NCI-H1694 (cell line): ENCODE measurements at places on chromosomes 4 and X.
A peak's percentile ranks its signal among the peaks of the same experiment; 100 is the strongest.

DNA sequence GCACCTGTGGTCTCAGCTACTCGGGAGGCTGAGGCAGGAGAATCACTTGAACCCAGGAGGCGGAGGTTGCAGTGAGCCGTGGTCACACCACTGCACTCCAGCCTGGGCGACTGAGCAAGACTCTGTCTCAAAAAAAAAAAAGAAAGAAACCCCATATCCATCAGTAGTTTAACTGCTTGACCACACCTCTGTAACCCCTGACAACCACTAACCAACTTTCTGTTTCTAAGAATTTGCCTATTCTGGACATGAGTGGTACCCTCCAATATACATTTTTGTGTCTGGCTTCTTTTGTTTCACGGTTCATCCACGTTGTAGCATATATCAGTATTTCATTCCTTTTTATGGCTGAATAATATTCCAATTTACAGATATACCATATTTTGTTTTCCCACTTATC lies 9.1 kb downstream of the PPAT start:
- DNase-seq: no peak

DNA sequence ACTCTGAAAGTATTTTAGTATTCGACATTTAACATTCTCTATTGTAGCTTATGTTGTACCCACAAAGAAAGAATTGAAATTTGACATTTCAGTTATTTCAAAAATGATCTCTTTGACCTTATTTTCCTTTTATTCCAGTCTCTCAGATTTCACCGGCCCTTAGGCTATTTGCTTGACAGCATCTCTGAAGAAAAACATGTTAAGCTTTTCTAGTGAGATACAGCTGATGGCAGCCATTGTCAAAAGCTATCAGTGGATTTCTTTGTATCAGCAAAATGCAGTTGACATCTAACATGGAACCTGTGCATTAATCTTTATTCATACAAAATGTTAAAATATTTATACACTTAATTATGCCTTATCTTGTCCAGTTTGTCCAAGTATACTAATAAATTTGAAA lies 16.7 kb downstream of the ZAR1 start:
- DNase-seq: no peak

- no peak for DNase-seq
Observed at GRCh38 chr4:108636246-108636645, 14.2 kb upstream of the OSTC start.

- DNase-seq: no peak
Observed at GRCh38 chr4:112403101-112403945, 106.2 kb downstream of the ALPK1 start.

GRCh38 chrX:19805046-19805690 lies 82.2 kb downstream of the SH3KBP1 start:
- DNase-seq: no peak

GRCh38 chr4:78057600-78058550 lies 752 bp downstream of the FRAS1 start:
- no peak for DNase-seq

- DNase-seq: no peak
Observed at GRCh38 chrX:3950373-3950772, 236.9 kb upstream of the PRKX start.

DNA sequence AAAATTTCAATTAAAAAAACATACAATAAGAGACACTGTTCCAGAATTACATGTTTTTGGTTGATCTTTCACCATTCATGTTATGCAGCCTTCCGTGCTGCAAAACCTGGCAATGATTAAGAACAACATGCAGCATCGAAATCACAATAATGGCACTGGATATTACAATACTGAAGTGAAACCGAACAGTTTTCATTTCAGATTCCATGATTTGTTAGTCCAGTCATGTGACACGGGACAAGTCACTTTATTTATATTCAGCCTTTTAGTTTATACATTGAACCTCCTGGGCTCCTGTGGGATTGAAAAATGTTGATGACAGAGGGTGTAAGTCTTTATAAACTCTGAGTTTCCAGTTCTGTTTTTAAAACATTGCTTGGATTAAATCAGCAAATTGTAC lies 142.5 kb upstream of the TTC29 start:
- no peak for DNase-seq

- no peak for DNase-seq
Observed at GRCh38 chrX:29143756-29144155, 556.5 kb downstream of the IL1RAPL1 start.

DNA sequence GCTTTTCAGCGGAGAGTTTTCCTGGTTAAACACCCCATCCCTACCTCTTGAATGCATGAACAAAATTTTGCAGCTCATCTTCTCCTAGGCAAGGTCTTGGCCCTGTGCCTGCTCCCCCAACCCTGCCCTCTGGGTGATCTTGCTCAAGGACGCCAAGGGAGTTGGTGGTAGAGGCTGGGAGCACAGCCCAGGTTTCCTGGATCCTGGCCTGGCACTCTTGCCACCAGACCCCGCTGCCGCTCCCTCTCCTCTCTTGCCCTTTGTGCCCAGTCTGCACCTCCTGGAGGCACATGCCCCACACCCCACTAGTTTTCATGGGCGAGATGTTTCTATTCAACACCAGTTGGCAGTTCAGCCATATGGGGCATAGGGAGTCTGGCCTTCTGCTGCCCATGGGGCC lies 37.3 kb downstream of the TSC22D3 start:
- no peak for DNase-seq

DNA sequence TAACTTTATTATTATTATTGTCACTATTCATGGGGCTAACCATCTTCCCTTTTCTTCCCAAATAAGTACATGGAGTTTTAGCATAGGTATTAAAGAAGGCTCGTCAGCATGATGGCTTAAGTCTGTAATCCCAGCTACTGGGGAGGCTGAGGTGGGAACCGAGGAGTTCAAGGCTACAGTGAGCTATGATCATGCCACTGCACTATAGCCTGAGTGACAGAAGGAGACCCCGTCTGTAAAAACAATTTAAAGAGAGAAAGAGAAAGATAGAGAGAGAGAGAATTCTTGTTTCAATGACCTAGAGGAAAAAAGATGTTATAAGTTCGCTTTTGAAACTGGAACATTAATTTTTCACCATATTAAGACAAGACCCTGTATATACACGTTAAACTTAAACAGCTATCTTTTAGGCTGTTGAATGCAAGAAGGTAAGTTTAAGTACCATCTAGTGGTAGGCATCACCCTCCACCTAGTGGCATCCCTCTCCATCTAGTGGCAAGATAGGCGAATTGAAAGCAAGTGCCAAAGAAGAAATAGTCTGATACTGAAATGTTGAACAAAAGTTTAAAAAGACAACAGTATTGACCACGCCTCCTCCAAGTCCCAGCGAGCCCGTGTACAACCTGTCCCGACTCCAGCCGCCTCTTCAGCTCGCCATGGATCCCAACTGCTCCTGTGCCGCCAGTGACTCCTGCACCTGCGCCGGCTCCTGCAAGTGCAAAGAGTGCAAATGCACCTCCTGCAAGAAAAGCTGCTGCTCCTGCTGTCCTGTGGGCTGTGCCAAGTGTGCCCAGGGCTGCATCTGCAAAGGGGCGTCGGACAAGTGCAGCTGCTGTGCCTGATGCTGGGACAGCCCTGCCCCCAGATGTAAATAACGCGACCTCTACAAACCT lies 26.0 kb upstream of the YTHDC1 start:
- DNase-seq: peak; percentile 1

- no peak for DNase-seq
Observed at GRCh38 chrX:153874366-153875125, 11.4 kb downstream of the L1CAM start.

DNA sequence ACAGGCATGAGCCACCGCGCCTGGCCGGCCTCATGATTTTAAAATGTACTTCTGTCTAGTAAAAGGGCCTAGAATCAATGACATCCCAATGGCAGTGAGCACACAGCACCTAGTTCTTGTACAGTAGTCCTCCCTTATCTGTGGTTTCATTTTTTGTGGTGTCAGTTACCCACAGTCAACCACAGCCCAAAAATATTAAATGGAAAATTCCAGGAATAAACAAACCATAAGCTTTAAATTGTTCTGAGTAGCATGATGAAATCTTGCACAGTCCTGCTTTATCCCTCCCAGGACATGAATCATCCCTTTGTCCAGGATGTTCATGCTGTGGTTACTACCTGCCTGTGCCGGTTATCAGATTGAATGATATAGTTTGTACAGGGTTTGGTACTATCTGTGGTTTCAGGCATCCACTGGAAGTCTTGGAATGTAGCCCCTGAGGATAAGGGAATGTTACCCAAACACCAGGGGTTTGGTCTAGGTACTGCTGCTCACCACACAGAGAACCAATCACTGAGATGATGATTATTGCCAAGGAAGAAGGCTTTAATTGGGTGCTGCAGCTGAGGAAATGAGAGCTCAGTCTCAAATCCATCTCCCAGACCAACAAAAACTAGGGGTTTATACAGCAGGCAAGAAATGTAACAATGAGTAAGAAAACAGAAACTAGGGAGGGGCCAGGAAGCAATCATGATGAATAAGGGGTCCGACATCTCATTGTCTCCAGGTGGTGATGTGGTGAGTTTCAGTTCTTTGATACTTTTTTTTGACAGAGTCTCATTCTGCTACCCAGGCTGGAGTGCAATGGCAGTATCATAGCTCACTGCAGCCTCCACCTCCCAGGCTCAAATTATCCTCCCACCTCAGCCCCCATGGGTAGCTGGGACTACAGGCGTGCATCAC lies 16.2 kb upstream of the FHL1 start:
- DNase-seq: no peak

DNA sequence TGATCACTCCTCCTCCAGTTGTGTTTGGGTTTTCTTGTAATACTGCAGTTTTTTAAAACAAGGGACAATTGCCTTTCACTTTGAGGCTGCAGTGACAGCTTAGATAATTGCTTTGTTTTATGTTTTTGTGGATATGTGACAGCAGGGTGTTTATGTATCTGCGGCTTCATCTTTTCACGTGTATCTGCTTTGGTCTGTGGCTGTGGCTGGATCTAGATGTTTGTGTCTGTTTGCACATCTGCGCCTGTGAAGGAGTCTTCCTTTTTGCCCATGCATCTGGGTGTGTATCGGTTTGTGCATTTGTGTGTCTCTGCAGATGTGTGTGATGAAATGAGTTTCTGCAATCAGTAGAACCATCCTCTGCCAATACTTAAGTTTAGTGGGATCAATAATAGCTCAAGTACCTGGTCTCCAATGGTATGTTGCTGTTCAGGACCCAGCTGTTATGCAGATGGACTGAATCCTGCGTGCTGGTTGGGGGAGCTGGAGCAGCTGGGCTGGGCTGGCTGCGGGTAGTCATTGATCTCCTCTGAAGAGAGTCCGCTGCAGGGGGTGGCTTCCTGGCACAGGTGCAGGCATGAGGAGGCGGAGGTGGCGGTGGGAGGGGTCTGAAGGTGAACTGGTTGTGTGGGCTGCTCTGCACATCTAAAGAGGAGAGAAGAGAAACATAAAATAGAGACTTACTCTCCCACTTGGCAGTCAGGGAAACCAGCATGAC lies 390.3 kb downstream of the SH2D1A start:
- DNase-seq: no peak

DNA sequence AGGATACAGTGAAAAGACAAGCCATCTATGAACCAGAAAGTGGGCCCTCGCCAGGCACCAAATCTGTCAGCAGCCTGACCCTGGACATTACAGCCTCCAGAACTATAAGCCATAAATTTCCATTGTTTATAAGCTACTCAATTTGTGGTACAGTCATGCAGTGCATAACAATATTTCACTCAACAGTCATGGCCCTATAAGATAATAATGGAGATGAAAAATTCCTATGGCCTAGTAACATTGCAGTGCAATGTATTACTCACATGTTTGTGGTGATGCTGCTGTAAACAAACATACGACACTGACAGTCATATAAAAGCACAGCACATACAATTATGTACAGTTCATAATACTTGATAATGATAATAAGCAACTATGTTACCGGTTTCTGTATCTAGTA lies 17.1 kb upstream of the TLR1 start:
- DNase-seq: no peak

GRCh38 chr4:59689149-59689548 lies 1511.0 kb upstream of the ADGRL3 start:
- DNase-seq: no peak

GRCh38 chr4:69849297-69849696 lies 10.6 kb downstream of the SULT1E1 start:
- no peak for DNase-seq
